Stimulated activated CD8-positive, alpha-beta memory T cell treated with anti-CD3 and anti-CD28 coated beads, Interleukin-4, amount 100 ng/mL, for 4 hours (primary cell): ENCODE measurements at places on chromosomes 3 and 15.

GRCh38 chr3:161149529-161149928 is 44.4 kb upstream of the B3GALNT1 start:
- no peak for DNase-seq

DNA sequence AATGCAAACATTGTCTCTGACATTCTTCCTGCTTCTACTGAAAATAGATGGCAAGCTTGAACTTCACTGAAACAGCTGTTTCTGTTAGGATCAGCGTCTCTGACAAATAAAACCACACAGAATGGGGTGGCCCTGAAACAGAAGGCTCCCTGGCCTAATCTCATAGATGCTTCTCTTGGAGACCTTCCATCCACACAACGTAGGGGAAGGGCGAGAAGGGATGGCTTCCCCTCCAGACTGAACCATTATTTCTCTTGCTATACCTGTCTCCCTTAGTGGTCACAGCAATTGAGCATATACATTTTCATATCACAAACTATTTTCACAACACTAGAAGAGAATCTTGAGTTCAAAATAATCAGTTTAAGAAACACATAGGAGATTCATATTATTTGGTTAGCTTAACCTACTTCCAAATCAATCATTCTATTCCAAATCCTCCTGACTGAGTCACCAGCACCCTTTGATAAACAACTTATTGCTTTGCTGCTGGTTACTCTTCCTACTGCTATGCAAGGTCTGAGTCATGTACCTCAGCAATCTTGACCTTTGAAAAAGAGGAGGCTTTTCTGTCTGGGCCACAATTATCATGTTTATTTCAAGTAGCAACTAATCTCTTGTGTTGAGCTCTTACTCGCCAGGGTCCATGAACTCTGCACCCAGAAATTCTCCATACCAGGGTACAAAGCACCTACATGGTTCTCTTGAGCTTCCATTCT is 45.5 kb downstream of the CBLB start:
- DNase-seq = no peak

DNA sequence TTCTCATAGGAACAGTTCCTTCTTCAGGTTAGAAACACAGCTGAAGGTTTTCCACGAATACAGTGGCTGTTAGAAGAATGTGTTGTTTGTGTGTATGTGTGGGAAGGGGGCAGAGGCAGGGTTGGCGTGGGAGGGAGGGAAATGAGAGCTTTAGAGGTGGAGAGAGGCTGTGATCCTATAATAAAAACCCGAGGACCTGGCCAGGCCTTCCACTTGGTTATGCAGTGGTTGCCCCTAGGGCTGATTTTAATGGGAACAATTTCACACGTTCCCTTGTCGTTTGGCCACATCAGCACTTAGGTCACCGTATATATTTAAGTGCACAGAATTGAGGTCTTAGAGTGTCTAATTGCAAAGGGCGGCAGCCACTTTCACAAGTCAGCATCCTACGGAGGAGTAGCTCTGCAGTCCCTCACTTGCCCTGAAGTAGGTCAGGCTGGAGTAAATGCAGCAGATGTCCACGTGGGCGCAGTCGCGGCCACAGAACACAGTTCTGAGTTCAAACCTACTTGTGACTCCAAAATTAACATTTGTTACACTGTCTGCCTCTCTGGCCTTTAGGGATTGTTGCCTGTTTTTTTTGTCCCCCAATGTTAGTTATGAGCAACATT is 85.6 kb downstream of the PDCD6IP start:
- no peak for DNase-seq

DNA sequence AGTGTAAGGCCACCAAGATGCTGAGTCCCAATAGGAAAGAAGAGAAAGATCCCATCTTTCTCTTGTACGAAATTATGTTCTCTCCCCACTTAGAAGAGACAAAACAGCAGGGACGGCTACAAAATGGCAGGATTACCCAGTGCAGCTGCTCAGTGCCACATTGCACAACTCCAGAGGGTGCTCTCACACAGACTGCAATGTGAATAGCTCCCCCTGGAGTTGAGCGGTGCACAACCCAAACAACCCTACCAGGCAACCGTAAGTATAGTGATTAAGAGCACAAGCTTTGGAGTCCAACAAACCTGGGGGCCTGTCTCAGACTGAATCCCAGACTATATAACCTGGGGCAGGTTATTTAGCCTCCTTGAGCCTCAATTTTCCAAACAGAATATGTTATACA is 3.1 kb upstream of the BHLHE40 start:
- no peak for DNase-seq

GRCh38 chr3:172034786-172035685 is 4.3 kb upstream of the FNDC3B start:
- no peak for DNase-seq

DNA sequence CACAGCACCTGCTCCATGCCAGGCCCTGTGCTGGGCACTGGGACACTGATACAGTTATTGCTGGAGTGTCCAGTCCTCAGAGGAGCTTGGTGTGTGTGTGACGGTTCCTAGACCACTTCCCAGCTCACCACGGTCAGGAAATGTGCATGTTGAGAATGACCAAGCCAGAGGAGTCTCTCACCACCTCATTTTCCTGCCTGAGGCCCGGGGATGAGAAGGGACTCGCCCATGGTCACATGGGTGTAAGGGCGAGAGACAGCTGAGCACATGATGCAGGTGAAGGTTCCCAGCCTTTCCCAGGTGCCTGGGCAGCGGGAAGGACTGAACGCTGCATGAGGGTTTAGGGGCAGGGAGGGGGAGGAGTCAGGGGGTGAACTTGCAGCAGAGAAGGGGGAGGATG is 180.9 kb upstream of the TLE3 start:
- DNase-seq = no peak

GRCh38 chr15:38378161-38378560 is 75.8 kb upstream of the FAM98B start:
- DNase-seq = no peak

DNA sequence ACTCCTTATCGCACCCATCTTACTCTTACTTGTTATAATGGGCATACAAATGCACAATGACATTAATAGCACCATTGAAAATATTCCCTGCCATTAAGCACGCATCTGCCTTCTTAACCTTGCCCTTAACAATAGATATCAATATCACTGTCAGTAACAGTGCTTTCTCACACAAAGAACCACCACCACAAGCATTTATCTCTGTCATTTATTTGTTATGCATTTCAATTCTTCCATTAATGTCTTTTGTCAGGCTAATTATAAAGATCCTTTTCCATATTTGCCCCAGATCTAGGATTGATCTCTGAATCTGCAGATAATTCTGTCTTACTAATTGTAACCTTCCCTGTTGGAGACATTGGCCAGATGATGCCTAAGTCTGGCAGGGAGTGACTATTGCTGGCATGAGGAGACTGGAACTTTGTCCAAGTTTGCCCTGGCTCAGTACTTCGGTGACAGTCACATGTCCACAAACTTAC is 419.6 kb upstream of the TGFBR2 start:
- no peak for DNase-seq

- DNase-seq = no peak
Observed at GRCh38 chr3:4716706-4717362, 223.7 kb downstream of the ITPR1 start.

DNA sequence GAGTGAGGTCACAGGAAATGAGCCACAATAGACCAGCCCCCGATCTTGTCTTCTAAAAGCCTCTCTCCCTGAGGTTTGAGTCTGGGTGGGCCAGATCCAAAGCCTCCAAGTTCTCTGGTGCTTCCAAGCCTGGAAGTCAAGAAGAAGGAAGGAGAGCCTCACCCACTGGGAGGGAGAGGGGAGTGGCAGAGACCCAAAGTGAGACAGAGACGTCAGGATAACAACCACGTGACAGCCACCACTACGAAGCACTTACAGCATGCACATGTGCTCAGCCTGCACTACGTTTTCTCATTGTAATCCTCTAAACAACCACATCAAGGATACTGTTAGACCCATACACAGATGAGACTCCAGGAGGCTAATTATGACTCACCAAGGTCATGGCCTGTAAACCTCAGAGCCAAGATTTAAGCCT is 197.3 kb upstream of the LINGO1 start:
- no peak for DNase-seq

GRCh38 chr3:24232784-24233183 is 261.9 kb downstream of the THRB start:
- no peak for DNase-seq

DNA sequence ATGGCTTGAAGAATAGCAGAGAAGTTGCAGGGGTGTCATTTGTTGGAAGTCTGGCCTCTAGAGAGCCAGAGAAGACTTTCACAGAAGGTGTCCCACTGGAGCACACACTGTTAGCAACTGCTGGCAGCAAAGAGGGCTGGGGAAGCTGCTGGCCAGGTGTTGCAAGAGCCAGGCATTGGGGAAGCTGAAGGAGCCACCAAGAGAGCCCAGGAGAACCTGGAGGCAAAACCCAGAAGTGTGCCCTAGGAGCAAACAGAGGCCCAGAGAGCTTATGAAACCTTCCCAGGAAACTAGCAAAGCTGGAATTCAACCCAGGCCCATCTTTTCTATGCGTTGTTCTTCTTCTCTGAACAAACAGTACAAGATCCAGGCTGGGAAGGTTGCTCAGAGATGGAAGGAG is 132.7 kb upstream of the TRIM42 start:
- no peak for DNase-seq
